Activated CD4-positive, alpha-beta memory T cell treated with anti-CD3 and anti-CD28 coated beads, Interleukin-2, amount 10 ng/mL, durations not matched to agents 7 days and 5 days (primary cell): ENCODE measurements at places on chromosomes 6 and 20. TPM values are rescaled to one million over a fixed set of nuclear protein-coding genes. Genes with fewer than 3 reads are reported as not detected.
A peak's percentile ranks its signal among the peaks of the same experiment; 100 is the strongest.

GPR6 gene
- not detected for total RNA-seq

DOK5 gene
- total RNA-seq, result not detected

DNA sequence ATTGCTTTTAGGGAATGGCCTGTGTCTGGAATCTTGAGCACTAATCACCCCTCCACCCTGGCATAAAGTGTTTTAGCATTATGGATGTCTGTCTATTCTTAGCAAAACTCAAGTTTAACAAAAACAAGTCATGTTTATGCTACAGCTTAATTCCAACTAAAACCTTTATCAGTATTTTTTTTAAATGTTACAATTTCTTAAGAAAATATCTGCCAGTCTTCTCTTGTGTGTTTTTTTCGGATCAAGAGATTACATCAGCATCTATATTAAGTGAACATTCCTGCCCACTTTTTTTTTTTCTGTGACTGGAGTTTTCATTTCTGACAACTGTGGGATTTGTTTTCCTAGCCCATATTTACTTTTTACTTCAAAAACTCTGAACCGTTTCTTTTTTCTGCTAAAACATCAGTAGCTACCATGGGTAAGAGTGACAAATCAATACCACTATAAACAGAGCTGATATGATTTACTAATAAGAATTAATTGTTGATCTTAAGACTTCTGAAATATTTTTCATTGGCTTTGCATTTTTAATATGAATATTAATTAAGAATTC, 94.3 kb downstream of the EDN1 start:
- H3K4me3 ChIP-seq, result no peak overlapping the region
- H3K4me1 ChIP-seq, result no peaks in the 10 kb centered on the region
- DNase-seq, result no peak
- H3K27ac ChIP-seq, result no peak overlapping the region
- H3K27me3 ChIP-seq, result no peaks in the 10 kb centered on the region

DNA sequence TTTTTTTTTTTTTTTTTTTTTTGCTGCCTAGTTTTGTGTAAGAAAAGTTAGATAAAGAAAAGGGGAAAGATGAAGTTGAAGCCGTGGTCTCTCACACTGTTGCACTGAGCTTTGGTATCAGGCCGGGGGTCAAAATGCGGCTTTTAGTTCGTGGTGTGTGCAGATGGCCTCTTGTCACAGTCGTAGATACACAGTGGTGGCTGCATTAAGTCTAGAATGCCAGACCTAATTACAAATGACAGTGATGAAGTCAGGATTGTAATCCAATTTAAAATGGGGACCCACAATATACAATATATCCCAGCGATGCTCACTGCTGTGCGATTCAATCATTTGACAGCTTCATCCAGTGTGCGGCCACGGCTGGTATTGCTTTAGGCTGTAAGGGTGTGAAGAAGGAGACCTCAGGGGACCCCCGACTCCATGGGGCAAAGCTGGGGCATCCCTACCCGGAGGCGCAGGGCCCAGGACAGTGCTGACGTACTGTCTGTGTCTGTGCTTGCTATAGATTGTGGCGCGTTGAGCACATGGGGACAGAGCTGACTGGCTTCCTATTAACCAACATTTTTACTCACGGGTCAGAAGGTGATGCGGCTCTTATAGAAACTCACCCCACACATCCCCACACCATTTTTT, 210.0 kb upstream of the SOX4 start:
- H3K36me3 ChIP-seq, result no peaks in the 10 kb centered on the region
- H3K27ac ChIP-seq, result no peak overlapping the region
- no peaks in the 10 kb centered on the region for H3K27me3 ChIP-seq
- H3K4me1 ChIP-seq, result no peaks in the 10 kb centered on the region

DNA sequence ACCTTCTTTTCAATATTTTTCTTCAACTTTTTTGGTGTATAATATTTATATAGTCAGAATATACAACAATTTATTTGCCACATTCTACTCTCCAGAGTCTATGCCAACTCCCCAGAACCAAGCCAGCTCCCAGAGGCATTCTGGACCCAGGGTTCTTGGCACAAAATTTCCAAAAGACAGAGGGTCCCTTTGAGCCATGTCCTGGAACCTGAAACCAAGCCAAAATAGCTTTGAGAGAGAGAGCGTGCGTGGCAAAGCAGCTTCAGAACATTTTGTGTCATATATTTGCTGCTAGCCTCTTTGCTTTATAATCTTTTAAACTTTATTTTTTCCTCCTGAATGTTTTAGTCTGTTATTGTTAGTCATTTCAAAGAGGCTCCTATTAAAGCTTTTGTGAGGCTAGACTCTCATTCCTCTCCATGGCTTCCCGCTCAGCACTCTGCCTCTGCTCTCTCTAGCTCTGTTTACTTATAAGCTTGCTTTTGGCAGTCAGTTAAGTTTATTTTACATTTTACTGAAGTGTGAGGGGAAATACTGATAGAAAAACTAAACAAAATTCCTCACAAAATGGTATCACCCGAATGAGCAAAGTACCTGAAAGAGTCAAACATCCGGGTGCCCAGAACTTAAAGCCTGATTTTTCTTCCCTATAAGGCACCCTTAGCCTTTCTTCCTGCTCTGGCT, 605.1 kb upstream of the ID4 start:
- no peak overlapping the region for H3K4me3 ChIP-seq
- no peak overlapping the region for H3K27ac ChIP-seq
- DNase-seq, result no peak
- no peaks in the 10 kb centered on the region for H3K27me3 ChIP-seq
- no peaks in the 10 kb centered on the region for H3K36me3 ChIP-seq
- no peaks in the 10 kb centered on the region for H3K4me1 ChIP-seq

DNA sequence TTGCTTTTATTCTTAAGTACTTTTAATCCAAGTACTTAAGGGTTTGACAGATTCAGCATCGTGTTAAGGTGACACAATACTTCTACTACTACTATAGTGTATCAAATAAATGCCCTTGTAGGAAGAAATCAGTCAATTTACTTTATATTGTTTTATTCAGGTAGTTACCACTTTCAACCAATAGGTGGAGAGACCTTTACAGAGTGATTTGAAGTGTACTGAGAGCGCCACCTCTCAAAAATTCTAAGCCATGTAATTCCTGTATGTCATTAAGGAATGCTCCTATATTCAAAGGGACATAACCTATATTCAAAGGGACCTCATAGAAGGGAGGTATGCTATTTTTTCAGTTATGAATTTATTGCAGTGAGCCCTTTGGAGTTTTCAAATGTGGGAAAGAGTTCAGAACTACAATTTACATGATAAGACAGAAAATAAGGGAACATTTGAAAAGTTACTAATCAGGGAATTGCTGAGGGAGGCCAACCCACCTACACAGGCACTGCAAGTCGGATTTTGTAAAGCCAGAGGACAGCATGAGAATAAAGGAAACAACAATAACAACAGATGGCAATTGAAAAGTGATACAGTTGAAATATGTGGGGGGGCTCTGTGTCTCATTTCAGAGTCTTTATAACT, 955.6 kb downstream of the TBC1D32 start:
- no peaks in the 10 kb centered on the region for H3K4me1 ChIP-seq
- no peaks in the 10 kb centered on the region for H3K36me3 ChIP-seq
- no peaks in the 10 kb centered on the region for H3K27me3 ChIP-seq
- no peak overlapping the region for H3K27ac ChIP-seq
- no peak overlapping the region for H3K4me3 ChIP-seq

BEND6 gene
- total RNA-seq, result not detected

DNA sequence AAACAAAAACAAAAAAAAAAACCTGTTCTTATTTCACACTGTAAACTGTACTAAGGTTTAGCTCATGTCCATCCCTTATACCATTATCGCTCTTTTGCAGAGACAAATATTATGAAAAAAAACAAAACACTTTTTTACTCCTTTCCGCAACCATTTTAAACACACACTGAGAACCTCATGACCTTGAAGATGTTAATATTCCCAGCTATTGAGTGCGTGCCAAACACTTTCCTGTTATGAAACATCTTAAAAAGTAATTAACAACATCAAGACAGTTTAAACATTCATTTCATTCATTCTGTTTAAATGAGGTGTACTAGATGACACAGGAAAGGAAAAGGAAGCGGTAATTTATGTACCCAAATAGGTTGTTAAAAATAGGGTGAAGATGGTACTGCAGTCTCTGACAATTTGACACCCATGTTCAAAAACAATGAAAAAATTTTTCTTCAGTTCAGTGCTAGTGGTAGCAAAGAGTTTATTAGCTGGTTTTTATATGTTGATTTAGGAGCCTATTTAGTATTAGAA, 3.9 kb upstream of the ARHGAP18 start:
- no peak overlapping the region for H3K4me3 ChIP-seq
- H3K27ac ChIP-seq, result no peak overlapping the region
- no peaks in the 10 kb centered on the region for H3K27me3 ChIP-seq

DNA sequence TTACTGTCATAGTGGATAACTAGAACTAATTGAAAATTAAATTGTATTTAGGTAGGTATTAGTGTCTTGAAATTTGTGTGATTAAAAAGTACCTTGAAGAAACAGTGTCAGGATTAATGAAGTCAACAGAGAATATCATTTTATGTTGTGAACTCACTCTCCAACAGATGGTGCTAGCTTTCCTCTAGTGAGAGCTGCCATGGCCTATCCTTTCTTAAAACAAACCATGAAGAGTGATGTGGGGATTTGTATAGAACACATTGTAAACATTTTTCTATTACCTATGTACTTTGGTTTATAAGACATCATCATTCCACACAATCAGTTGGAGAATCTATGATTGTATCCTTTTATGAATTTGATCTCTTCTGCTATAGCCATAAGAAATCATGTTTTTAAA, 4.8 kb upstream of the SRSF12 start:
- H3K4me1 ChIP-seq, result no peaks in the 10 kb centered on the region
- no peak for DNase-seq
- no peaks in the 10 kb centered on the region for H3K36me3 ChIP-seq
- peaks cover 22% of the 10 kb centered on the region for H3K27me3 ChIP-seq

DNA sequence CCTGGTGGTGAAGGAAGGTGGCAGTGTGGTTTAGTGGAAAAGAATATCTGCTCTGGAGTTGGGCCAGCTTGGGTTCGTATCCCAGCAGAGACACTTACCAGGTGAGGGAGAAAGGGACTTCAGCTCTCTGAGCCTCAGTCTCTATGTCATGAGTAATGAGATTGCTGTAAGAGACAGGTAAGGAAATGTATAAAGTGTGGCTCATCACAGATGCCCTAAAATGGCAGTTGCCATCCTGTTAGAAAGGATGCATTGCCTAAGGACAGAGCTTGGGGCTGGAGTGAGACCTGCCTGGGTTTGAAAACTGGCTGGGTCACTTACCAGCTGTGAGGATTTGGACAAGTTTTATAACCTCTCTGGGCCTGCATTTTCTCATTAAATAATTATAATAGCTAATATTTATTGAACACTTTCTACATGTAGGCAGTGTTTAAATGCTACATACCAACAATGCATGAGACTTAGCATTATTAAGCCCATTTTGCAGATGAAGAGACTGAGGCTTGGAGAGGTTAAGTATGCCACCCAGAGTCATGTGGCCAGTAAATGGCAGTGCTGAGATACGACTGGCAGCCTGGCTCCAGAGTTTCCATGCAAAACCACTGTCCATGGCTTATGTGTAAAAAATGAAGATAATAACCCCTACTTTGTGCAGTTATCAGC, 157.0 kb downstream of the SOBP start:
- no peak overlapping the region for H3K27ac ChIP-seq
- peaks cover 23% of the 10 kb centered on the region for H3K27me3 ChIP-seq
- no peaks in the 10 kb centered on the region for H3K36me3 ChIP-seq
- no peaks in the 10 kb centered on the region for H3K4me1 ChIP-seq
- no peak overlapping the region for H3K4me3 ChIP-seq
- no peak for DNase-seq

CLPSL1 gene
- total RNA-seq, result not detected

DNA sequence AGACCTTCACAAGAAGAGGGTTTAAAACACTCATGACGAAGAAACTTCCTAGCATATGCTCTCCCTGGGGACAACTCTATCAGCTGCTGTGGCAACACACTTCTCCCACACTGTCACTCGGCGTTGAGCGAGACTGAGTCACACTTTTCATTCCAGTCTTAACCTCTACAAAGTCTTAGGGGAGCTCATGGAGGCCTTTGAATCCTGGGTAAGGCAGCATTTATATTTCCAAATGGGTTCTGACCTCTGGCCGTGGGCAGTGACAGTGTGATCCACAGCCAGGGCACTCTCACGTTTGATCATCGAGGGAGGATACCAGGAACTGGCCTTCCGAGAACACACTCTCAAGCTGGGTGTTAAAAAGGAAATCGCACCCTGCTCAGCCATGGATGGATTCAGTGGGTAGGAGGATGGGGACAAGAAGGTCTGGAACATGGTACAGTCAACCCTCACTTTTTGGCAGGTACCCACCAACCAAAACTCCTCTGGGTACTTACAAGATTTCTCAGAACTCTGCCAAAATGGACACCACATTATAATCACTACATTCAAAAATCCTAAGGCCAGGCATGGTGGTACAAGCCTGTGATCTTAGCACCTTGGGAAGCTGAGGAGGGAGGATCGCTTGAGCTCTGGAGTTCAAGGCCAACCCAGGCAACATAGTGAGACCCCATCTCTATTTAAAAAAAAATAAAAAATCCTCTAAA, 19.6 kb downstream of the RRBP1 start:
- peaks cover 45% of the 10 kb centered on the region for H3K36me3 ChIP-seq
- H3K4me1 ChIP-seq, result peaks cover 58% of the 10 kb centered on the region
- H3K27me3 ChIP-seq, result no peaks in the 10 kb centered on the region
- H3K4me3 ChIP-seq, result no peak overlapping the region
- peak overlapping the region; percentile 3 for H3K27ac ChIP-seq

PAX1 gene
- total RNA-seq, result not detected

DNA sequence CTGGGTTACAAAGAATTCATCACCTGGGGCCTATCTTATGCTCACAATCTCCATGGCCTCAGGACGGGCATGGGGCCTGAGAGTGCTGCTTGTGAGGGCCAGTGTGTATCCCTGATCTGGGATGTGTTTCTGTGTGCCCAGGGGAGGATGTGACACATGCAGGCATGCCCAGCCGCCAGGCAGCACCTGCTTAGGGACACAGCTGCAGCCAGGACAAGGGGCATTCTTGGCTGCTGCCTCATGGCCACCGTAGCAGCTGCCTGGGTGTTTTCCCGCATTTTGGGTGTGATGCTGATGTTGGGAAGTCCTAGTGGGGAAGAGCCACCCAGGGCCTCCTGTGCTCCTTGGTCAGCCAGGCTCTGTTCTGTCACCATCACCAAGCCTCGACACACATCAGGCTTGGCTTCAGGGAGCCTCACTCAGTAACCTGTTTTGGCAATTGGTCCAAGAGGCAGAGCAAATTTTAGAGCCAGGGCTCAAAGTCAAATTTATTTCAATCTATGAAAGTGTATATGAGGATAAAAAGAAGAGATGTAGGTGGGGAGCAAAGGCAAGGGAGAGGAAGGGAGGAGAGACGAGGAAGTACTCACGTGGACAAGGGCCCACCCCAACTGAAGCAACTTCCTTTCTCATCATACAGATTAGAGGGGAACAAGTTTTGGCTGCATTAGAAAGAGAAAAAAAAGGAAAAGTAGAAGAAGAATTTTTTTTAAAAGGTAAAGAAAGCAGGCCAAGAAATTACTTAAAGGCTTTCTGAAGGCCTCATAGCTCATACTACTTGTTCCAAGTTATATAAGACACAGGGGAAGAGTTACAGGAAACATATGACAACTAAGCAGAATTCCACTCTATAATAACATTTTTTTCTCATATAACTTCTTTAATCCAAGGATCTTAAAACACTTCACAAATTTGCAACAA, 269.9 kb upstream of the SUPT3H start:
- no peak overlapping the region for H3K4me3 ChIP-seq
- no peak for DNase-seq
- no peak overlapping the region for H3K27ac ChIP-seq
- H3K4me1 ChIP-seq, result peaks cover 17% of the 10 kb centered on the region

HS3ST5 gene
- total RNA-seq, result not detected
